ENCODE measurements at places on chromosomes 7 and 10.

- DNase-seq, result peak; percentile 86
Observed at GRCh38 chr7:139118234-139118804, 8.8 kb upstream of the ZC3HAV1 start.

DNA sequence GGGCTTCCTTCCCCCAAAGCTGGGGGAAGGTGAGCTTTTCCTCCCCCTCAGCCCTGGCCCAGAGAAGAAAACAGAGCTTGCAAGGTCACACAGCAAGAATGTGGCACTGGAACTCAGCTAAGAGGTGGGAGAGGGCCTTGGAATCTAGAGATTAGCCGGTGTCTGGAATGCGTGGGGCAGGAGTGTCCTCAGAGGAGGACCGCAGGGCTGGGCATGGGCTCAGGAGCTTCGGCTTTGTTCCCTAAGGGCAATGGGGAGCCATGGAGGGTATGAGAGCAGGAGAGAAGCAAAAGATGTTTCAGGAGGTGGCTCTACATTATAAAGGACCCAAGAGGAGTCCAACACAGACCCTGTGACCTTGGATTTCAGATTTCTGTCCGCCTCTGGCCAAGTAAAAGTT, 127.2 kb upstream of the TNRC18 start:
- no peak for DNase-seq

DNA sequence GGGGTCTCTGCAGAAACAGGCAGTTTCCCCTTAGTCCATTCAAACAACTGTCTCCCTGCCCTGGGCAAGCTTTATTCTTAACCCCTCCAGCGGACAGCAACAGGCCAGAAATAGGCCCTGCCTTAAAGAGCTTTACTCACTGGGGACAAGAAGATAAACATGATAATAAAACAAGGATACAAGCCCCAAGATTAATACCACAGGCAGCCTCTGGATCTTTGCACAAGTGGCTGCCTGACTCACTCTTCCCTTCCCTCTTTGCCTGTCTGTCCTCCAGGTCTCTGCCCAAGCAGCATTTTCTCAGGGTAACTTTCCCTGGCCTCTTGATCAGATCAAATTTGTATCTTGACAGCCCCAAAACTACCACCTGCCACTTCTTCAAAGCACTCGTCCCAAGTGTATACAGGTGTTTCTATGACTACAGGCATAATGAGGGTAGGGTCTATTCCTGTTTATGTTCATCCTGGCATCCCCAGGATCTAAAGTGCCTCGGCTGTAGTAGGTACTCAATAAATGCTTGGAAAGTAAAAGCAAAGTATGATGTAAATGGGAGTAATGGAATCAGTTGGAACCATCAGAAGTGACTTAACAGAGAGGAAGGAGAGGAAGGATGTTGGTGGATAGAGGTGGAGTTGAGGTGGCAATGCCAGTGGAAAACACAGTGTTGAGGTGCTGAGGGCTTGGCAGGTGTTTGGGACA, 7.0 kb upstream of the CAMK2G start:
- no peak for DNase-seq

GRCh38 chr7:69843653-69844052, 245.4 kb downstream of the AUTS2 start:
- no peak for DNase-seq

- no peak for DNase-seq
Observed at GRCh38 chr7:40492946-40493345, 358.1 kb downstream of the SUGCT start.

DNA sequence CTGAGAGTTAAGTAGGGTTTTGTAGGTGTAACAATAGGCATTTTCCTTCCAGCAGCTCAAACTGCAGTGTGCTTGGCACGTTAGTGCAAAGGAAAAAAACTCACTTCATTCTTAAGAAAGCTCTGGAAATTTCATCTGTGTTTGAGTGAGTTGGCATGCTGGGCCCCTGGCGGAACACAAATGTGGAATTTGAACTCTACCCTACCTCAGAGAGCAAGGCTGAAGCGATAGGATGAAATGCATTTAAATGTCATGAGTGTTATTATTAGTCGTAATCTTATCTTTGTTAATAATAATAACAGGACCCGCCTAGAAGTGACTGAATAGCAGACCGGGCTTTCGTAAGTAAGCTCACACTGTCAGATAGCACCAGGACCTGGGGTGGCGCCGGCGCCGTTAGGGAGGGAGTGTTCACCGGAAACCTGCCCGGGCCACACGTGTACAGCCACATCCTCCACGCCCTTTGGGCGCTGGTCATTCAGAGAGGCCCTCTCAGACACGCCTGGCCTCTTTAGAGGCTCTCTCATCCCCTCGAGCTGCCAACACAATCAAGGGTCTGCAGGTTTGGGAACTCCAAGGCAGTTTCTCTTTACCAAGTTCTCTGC, 63.5 kb downstream of the GRK5 start:
- peak; percentile 62 for DNase-seq

- DNase-seq, result no peak
Observed at GRCh38 chr10:69479240-69480067, 28.2 kb downstream of the TSPAN15 start.

DNA sequence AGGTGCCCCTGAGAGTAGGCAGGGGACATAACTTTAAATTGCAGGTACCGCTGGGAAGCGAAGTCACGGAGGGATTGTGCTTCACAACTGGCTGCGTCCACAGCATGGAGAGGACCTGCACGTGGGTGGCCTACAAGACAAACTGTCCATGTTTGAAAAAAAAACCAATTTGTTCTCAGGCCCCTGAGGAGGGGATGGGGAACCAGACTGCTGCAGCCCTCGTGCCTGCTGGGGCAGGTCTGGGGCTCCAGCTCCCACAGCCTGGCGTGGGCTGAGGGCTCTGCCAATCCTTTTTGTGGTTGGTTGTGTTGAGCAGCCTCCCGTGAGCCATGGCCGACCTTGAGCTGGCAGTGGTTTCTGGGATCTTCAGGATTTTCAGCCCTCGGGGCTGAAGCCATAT, 9.7 kb downstream of the SFRP5 start:
- DNase-seq, result no peak

DNA sequence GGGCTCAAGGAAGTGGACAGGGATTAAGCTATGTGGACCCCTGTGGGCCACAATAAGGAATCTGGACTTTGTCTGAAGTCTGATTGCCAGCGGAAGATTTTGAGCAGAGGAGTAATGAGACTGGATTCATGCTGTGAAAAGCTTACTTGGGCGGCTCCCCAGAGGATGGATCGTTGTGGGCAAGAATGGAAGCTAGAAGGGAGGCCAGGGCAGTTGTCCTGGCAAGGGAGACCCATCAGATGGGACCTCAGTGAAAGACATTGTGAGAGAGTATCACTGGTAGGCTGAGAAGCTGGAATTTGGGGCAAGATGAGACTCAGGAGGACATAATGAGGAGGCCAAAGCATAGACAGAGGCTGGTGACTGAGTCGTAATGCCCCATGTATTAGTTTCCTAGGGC, 15.6 kb downstream of the ABCC2 start:
- no peak for DNase-seq
